Motor neuron (in vitro differentiated cells): ENCODE measurements at places on chromosomes 5 and 9.
A peak's percentile ranks its signal among the peaks of the same experiment; 100 is the strongest.

DNA sequence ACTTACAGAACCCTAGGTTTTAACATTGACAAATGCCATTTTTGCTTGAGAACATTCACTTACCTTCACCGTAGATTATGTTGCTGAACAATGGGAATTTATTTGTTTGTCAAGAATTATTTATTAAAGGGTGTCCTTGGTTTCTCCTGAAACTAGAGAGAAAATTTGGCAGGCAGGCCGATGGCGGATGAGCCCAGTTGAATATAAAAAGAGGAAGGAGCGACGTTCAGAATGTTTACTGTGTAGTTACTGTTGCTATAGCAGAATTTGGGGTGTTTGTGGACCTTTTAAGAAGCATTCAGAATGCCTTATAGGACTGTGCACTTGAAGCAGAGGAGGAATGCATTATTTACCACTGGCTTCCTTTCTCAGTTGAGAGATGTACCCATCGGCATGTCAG lies 268.2 kb downstream of the CDH10 start:
- ATAC-seq: no peak

DNA sequence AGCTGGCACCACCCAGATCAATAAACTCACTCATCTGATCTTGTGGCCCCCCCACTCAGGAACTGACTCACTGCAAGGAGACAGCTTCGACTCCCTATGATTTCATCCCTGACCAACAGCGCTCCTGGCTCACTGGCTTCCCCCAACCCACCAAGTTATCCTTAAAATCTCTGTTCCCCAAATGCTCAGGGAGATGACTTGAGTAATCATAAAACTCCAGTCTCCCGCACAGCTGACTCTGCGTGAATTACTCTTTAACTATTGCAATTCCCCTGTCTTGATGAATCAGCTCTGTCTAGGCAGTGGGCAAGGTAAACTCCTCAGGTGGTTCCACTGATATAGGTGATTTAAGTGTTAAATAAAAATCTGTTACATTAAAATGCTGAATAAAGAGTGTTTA lies 1.9 kb upstream of the TRIM32 start:
- ATAC-seq: no peak

DNA sequence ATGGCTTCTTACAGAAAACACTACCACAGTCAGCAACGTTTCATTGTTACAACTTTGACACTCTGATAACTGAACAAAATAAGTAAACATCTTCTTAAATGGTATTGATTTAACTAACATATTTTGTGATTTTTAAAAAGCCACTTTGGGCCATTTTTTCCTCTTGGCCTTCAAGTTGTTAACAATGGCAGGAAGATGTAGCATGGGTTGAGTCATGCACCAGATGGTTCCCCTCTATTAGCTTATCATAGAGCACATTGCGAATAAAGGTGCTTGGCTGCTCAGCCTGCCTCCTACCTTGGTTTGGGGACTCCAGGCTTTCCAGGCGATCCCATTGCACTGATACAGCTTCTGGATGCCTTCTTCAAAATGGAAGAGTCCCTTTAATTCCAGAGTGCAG lies 24.1 kb upstream of the CER1 start:
- no peak for ATAC-seq

DNA sequence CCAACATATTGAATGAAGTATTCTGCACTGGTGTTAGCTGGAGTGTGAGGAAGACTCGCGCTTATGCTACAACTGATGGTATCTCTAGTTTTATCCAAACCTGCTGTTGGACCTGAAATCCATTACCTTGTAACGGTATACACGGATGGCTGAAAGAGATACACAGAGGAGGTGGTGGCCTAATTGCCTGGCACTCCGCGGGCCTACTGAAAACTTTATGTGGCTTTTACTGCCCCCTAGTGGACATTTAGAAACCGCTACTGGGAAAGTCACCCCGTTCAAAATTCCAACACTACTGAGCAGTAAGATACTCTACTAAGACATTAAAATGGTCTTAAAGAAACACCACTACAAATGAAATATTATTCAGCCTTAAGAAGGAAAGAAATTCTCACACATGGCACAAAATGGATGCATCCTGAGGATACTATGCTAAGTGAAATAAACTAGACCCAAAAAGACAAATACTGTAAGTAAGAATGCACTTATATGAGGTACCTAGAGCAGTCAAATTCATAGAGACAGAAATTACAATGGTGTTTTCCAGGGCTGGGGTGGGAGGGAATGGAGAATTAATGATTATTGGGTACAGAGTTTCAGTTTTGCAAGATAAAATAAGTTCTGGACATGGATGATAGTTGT lies 100.4 kb downstream of the TTLL11 start:
- peak; percentile 90 for ATAC-seq

- no peak for ATAC-seq
These were observed 503.4 kb downstream of the PDE4D start for GRCh38 chr5:59390074-59390659.

GRCh38 chr5:14270209-14270702 lies 127.1 kb downstream of the TRIO start:
- ATAC-seq: peak; percentile 71

GRCh38 chr5:154320224-154321089 lies 125.3 kb upstream of the SAP30L start:
- peak; percentile 90 for ATAC-seq

DNA sequence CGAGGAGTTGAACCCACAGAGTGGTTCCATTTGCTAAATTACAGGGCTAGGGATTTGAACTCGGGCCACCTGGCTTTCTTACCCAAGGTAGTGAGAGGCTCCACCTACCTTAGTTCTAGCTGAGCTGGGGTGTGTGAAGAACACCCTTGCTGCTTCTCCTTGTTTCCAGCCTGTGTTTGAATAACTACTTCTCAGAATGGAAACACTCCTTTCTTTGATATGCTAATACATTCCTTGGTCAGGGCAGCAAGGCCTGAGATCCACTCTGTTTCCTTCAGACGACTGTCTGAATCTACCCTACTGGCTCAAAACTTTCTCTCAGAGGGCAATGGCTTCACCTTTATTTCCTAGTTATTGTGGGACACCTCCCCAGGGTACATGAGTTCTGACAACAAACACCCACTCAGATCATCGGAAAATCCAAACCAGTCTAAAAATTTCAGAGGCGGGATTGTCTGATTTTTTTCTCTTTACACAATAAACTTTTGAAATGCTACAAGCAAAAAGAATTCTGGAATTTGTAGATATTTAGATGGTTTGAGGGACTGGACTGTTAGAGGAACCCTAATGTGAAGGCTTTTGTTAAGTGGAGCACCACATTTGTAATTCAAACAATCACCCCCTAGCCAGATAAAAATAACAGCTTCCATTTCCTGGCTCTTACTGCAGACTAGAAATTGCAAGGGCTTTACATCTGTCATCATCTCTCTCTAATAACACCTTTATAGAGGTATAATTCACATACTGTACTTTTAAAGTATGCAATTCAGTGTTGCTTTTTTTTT lies 4.0 kb upstream of the ATP6V1G1 start:
- no peak for ATAC-seq

DNA sequence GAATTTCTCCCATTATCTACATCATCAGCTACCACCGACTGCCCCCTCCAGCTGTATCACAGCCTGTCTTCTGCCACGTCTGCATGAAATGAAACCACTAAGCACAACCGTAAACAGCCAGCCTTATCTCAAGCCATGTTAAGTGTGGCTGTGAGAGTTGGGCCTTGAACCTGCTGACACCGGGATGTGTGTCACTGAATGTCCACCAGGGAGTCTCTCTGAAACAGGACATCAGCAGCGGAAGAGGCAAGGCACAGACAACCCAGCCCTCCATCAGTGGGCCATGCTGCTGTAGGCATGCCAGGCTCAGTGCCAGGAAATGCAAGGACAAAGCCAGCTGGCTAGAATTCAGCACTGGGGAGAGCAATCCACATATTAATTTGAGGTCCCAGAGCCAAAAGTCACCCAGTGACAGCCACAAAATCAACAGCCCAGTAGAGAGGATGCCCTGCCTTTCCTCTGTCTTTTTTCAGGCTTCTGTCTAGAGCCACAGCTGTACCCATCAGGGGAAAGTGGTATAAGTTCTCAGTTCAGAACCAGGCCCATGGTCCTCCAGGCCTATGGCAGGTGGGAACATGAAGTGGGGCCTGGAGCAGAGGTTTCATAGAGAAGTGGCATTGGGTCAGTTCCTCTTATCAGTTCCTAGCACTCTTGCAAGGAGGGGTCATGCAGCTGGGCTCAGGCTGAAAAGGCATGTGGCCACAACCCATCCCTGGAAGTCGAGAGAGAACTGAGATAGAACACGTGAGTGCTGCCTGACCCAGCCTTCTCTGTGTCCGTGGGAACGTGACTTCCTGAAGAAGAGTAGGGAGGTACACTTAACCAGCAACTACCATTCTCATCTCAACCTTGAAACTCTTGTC lies 199.4 kb downstream of the ESM1 start:
- ATAC-seq: no peak

DNA sequence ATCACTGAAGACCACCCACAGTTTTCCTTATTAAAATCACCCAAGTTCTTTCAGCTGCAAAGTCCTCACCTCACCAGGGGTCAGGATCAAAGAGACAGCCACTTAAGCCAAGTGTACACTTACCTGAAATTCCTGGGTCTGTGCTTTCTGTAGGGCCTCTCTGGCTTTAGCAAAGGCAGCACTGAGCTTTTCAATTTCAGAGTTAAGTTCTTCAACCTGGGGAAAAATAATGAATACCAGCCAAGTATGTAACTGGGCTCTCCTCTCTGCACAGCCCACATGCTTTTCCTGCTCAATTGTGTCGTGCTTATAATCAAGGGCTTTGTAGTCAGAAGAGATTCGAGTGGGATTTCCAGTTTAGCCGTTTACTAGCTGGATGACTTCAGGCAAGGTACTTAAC lies 55.1 kb downstream of the CDK5RAP2 start:
- ATAC-seq: no peak

DNA sequence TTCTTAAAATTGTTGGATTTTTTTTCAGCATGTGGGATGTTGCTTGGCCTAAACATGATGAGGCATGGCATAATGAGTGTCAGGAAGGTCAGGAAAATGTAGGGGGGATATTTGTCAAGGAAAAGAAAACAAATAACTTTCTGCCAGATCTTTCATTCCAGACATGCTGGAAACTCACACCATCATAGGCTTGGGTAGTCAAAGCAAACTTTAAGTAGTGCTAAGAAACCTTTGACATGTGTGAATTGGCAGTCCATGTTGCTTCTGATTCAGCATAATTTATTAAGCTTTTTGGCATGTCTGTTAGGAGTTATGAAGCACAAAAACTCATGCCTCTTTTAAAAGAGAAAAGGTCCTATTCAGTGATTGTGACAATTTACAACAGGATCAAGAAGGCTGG lies 61.3 kb upstream of the MTAP start:
- ATAC-seq: no peak

- no peak for ATAC-seq
These were observed 26.7 kb downstream of the SH3TC2 start for GRCh38 chr5:149036168-149036567.

DNA sequence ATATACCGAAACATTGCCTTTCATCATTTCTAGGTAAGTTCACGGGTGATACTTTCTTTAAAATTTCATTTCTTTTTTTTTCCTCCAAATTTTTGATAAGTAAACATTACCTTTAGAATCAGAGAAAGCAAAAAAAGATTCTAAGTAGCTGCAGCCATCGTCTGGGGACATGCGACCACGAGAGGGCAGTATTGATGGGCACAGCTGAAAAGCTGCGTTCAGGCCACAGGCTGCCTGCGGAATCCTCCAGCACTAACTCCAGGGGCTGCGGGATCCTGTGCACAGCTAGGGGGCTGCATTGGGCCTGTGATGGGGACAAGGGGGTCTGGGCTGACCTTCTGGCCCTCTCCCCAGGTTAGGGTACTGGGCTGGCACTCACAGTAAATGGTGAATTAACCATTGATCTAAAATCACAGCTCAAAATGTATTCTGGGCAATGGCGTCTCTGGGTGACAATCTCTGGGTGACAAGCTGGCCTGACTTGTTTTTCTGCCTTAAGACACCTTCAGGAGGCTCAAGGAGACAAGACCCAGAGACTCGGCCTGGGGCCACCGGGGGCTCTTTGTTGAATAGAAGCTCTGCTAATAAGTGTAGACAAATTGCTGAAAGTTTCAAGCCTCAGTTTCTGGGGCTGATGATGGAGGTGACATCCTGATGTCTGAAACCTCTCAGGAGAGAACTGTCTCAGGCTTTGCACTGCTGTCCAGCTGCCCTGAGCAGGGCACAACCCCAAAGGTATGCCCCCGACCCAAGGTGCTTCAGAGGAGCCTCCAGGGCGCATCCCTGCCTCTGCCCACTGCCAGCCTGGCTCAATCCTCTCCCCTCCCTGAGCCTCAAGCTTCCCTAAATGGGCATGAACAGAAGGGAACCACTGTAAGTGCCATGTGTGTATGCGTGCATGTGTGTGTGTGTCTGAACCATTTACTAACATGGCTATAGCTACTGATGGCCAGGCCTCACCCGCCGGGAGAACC lies 44.3 kb upstream of the SARDH start:
- ATAC-seq: peak; percentile 80

GRCh38 chr9:103407260-103407659 lies 412.1 kb downstream of the CYLC2 start:
- no peak for ATAC-seq

- ATAC-seq: no peak
These were observed 107.8 kb downstream of the WNK2 start for GRCh38 chr9:93291536-93292287.

GRCh38 chr5:147359101-147359500 lies 124.3 kb downstream of the STK32A start:
- ATAC-seq: no peak

DNA sequence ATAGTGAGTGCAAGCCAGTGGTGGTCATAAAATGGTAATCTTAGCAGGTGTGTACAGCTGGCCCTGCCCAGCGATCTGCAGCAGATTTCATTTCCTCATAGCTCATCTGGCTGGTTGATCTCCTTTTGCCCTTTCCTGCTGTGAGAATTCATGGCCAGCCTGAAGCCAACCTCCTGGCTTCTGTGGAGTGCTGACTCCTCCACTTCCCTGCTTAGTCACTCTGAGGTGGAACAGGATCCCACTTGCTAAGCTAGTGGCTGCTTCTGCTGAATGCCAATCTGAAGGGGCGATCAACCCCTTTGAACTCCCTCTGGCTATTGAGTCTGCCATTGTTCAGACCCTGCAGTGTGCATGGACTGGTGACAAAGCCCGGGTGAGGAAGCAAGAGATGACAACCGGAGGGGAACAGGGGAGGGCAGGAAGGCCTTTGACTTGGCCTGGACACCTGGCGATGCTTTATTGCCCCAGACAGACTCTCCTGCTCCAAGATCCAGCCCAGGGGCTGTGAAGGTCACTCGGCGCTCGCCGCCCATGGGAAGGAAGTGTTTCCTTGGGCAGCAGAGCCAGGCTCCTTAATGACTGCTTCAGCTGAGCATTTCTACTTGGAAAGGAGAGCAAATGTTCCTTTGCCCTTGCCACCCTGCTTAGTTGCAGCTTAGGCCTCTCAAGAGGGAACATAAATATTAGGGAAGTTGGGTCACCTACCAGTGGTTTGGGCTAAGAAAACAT lies 341.1 kb downstream of the ZSWIM6 start:
- no peak for ATAC-seq

- no peak for ATAC-seq
These were observed 26.6 kb upstream of the TTLL11 start for GRCh38 chr9:122119721-122120120.

- ATAC-seq: no peak
These were observed 53.7 kb downstream of the EXD3 start for GRCh38 chr9:137369061-137369787.
